ENCODE measurements at places on chromosomes 5 and 9.

- no peak for DNase-seq
Observed at GRCh38 chr5:10536511-10536910, 27.4 kb upstream of the ANKRD33B start.

GRCh38 chr5:1429066-1429465 lies 16.2 kb downstream of the SLC6A3 start:
- no peak for DNase-seq

DNA sequence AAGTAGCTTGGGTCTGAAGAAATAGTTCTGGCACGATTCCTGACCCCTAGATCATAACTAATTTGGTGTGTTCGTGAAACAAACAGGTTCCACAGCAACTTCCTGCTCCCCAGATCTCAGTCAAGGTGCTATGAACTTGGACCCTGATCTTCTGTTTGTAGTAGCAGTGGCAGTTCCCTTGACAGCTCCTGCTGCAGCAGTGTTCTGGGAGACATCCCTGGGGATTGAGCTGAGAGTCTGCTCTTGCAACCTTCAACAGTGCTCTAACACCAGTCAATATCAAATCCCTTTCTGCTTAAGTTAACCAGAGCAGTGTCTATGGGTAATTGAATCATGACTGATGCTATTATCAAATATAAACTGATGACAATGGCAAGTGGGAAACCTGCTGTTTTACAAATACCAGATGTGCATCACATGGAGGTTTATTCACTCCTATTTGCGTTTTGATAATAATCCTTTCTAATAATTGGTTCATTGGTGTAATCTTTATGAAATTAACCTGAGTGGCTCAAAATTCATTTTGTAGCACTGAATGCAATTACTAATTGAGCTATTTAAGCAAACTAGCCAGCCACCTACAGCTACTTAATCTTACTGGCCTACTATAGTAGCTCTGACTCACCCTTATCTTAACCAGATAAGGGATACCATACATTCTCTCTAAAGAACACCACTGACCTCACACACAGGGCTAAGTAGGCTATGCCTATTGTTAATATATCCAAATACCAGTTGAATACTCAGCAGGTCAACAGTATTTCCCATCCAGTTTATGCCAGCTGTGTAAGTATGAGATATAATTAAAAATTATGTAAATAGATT lies 21.9 kb downstream of the KDM4C start:
- DNase-seq = no peak

DNA sequence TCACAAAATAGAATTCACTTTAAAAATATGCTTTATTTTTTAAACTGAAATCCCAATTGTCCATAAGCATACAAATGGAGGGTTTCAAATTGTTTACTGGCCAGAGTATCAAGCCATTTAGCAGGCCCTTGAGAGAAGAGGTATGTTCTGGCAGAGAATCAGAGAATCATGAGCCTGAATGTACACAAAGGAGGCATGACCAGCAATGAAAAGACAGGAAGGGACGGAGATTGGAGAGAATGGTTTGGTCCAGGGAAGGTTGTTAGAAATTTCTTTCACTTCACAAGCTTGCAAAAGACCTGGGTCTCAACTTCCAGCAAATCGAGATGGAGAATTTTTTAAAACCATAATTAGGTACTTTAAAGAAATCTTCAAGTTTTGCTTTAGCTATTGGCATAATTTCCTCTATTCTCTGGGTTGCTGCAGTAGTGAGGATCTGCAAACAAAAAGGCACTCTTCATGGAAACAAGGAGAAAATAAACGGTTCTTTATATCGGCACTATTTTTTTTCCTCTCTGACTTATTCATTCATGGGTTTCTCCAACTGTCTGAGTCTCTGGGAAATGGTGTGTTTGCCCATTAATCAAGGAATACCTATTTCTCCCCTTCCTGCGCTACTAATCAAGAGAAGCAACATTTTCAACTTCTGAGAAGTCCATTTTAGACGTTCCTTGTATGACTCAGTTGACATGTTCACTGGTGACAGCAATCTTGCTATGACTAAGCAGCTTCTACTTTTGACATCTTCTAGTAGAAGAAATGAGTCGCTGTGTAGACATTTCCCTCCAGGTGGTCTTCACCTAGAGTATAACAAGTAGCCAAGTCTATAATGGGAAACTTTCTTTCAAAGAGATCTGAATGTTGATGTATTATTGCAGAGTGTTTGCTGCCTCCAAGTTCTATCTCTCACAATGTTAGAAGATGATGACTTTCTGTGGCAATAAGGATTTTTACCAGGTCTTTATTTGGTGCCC lies 23.1 kb upstream of the ERCC6L2 start:
- no peak for DNase-seq

Data from stimulated activated CD8-positive, alpha-beta memory T cell treated with anti-CD3 and anti-CD28 coated beads, Interleukin-7, amount 100 ng/mL, for 24 hours (primary cell).